ELF-1 (cell line): ENCODE measurements at places on chromosomes 1 and 21.

GRCh38 chr1:201791051-201791778 is 37.7 kb upstream of the IPO9 start:
- DNase-seq = no peak

- peak; percentile 36 for DNase-seq
Measured at GRCh38 chr1:202274611-202275010, 67.1 kb downstream of the UBE2T start.

- peak; percentile 95 for DNase-seq
Measured at GRCh38 chr1:45326627-45327623, at the start of gene HPDL. HPDL (plus strand) TSS chr1:45326895; CDS start chr1:45327149, 254 bp downstream.

GRCh38 chr1:160158031-160158430 is 6.6 kb downstream of the ATP1A4 start:
- DNase-seq = no peak
